ENCODE measurements at places on chromosomes 2 and 18.

GRCh38 chr2:133768256-133768655 is 200.0 kb upstream of the NCKAP5 start:
- no peak for DNase-seq

DNA sequence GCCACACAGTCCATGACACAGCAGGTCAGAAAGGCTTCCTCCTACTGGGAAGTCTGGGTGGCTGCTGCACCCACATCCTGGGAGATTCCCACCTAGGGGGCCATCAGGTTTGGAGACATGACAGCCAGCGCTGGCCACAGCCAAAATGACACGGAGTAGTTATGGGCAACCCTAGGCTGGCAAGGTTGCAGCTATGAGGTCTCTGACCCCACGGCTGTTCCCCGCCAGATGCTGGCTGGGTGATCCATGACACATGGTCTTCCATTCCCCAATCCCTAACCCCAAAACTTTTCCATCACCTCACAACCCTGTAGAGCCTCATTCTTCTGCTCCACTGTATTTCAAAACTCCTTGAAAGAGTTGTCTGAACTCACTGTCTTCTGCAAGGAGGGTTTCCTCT is 42.7 kb upstream of the EPAS1 start:
- DNase-seq, result no peak

DNA sequence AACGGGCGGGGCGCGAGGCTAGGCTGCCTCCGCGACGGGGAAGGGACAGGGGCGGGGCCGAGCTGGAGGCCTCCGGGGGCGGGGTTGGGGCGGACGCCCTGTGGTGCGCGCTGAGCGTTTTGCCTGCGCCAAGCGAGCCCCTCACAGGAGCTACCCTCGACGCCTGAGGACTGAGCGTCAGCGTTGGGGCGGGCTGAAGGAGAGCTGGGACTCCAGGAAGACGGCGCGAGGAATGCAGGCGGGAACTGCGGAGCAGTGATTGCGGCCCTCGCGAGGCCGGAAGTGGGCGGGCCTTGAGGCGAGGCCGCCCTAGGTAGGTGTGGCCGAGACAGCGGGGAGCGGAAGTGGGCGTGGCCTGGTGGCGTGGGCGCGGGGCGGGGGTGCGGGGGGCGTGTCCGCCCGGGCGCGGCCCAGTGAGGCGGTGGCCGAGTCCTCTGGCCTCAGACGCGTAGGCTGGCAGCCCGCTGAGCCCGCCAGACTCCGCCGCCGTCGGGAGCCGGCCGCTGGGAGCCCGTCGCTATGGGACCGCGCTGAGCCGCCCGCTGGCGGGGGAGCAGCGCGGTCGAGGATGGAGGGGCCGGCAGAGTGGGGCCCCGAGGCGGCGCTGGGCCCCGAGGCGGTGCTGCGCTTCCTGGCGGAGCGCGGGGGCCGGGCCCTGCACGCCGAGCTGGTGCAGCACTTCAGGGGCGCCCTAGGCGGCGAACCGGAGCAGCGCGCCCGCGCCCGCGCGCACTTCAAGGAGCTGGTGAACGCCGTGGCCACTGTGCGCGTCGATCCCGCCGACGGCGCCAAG is at the start of the genes SEPTIN10 and SOWAHC:
Gene SEPTIN10, minus strand, starts transcription at position 45 of the 793 bp plus-strand sequence. CDS start 139 bp downstream, outside the sequence.
Gene SOWAHC, plus strand, starts transcription at position 443 of the 793 bp plus-strand sequence. Its CDS starts 126 bp downstream, at position 569.
- DNase-seq, result peak; percentile 81

DNA sequence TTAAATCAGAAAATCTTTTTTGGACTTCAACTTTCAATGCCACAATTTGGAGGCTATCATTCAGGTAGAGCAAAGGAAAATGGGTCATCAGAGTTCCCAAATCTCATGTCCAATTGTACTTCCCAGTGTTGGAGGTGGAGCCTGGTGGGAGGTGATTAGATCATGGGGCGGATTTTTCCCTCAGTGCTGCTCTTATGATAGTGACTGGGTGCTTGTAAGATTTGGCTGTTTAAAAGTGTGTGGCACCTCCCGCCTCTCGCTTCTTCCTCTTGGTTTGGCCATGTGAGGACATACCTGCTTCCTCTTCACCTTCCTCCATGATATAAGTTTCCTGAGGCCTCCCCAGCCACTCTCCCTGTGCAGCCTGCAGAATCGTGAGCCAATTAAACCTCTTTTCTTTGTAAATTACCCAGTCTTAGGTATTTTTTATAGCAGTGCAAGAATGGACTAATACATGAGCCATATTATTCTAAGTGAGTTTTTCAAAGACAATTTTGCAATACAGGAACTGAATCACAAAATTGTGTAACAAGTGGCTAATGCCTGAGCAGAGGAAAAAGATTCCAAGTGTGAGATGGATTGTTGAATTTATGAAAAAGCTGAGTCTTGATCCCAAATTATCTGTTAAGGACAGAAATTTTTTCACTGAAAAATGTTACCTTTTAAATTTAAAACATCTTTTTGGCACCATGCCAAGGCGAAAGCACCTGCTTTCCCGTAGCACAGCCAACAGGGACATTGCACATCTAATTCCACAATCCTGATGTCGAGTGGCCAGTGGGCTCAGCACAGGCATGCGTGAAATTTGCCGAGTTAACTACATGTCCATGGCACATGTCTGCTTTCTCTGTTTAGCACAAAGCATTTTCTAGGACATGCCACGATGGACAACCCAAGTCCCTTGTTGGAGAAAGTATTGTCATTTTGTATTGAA is 150.9 kb downstream of the COL6A3 start:
- DNase-seq, result no peak

DNA sequence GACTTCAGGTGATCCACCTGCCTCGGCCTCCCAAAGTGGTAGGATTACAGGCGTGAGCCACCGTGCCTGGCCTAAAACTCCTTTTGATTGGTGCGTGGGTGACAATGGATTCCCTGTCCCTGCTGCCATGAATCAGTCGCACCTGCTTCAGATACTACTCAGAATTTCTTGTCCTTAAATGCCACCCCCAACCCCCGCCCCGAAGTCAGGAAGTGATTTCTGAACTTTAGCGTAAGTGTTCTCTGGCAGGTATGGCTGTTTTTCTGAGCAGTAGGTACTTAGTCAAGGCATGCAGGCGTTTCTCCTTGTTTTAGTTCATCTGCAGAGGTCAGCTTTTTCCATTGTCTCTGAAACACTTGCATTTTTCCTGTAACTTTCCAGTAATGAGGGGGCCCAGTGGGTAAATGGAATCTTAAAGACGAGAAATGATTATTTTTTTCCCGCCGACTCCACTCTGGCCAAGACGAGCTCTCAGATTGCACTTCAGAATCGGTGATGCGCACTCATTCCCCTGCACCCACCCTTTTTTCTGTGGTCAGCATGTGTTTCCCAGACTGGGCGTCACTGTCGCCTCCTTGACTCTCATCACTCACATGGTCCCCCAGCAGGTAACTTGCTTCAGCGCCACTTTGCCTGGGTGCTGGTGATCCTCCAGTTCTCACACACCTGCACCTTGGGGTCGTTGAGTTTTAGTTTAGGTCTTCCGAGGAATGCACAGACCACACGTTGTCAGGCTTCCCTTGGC is 179.7 kb downstream of the GBX2 start:
- DNase-seq, result no peak

- no peak for DNase-seq
These were observed 168.2 kb upstream of the LRP1B start for GRCh38 chr2:142299021-142299420.

DNA sequence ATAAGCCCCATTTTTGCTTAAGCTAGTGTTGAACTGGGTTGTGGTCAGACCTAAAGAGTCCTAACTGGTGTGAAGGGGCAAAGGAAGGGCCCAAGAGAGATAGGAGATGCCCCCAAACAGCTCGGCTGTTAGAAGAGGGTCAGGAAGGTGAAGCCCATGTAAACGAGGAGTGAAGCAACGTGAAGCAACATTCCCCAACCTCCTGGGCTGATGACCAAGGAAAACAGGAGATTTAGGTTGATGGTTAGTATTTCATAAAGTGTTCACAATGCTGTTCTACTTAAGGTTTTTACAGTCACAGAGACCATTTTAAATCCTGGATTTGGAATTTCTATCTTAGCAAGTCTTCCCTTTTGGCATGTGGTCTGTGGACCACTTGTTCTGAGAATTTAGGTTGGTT is 144.0 kb upstream of the SERPINE2 start:
- DNase-seq, result no peak

DNA sequence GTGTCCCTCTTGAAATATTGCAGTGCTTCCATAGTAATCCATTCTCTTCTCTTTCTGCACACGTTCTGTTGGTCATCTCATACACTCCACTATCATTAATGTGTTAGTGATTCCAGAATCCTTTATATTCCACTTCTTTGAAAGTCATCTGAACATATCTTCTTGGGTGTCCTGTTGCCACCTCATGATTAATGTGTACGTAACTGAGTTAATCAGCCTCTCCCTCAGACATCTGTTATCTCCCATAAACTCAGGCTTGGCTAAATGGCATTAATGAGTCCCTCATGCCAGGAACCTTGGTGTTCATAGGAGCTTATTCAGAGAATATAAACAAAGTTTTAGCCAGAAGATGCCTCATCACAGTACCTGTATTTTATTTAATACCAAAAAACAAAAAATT is 126.4 kb downstream of the NCOA1 start:
- no peak for DNase-seq

Measured in cortex of kidney (tissue), 1 donor.